ENCODE measurements at places on chromosomes 1 and 21. TPM values are rescaled to one million over a fixed set of nuclear protein-coding genes. Genes with fewer than 3 reads are reported as not detected.

DNA sequence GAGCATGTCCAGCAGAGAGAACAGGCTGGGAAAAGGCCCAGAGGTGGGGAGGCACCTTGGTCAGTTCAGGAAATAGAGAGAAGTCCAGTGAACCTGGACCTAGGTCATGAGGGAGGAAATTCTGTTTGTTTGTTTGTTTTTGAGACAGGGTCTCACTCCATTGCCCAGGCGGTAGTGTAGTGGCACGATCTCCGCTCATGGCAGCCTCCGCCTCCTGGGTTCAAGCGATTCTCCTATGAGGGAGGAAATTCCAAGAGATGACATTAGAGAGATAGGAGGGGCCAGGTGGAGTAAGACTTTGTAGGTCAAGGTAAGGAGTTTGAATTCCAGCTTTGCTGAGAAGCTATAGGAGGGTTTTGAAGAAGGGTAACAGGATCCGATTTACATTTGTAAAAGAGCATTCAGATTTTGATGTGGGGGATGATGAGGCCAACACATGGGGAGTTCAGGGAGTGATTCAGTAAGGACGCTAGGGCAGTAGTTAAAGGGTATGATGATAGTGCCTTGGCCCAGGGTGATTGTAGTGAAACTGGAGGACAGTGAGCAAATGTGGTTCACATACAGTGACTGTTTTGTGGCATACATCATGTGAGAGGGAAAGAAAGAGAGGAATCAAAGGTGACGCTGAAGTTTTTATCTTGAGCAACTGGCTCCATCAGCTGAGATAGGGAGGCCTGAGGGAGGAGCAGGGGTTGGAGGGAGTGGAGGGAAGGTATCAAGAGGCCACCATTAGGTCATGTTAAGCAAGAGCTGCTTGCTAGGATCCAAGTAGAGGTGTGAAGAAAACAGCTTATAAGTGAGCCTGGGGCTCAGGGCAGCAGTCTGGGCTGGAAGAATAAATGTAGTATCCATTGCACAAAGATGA is 8.3 kb upstream of the TRABD2B start:
- DNase-seq = no peak

- DNase-seq = no peak
Observed at GRCh38 chr21:44903050-44903685, 17.5 kb downstream of the ITGB2 start.

GRCh38 chr21:45721671-45722070 is 78.1 kb downstream of the PCBP3 start:
- DNase-seq = no peak

Gene NUP210L
- not detected for total RNA-seq

DNA sequence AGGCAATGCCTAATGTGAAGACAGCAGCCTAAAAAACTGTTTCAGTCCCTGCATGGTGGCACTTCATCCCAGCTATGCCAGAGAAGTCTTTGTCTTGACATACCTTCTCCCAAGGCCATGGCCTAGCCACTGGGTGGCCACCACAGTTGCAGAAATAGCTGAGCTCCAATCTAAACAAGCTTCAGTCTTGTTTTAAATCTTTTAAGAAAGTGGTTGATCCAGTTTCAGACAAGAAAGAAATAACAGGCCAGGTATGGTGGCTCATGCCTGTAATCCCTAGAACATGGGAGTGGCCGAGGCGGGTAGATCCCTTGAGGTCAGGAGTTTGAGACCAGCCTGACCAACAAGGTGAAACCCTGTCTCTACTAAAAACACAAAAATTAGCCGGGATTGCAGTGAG is 600.0 kb upstream of the PLXNA2 start:
- no peak for DNase-seq

GRCh38 chr1:85806236-85806965 is 98.2 kb upstream of the ZNHIT6 start:
- no peak for DNase-seq

DNA sequence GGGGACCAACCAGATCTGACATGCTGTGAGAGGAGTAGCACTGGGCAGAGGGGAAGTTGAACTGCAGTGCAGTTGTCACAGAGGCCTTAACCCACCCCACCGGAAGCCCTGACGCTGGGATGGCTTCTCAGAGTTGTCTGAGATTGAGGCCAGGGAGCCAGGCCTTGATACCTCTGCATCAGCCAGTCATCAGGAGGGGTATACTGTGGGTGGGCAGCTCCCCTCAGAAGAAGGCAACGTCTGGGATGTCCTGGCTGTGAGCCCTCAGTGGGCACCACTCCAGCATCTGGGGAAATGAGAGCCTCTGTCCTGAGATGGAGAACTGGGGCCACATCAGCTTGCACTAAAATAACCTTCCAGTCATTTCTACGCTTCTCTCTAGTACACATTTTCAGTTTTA is 47.9 kb upstream of the BCAR3 start:
- no peak for DNase-seq

DNA sequence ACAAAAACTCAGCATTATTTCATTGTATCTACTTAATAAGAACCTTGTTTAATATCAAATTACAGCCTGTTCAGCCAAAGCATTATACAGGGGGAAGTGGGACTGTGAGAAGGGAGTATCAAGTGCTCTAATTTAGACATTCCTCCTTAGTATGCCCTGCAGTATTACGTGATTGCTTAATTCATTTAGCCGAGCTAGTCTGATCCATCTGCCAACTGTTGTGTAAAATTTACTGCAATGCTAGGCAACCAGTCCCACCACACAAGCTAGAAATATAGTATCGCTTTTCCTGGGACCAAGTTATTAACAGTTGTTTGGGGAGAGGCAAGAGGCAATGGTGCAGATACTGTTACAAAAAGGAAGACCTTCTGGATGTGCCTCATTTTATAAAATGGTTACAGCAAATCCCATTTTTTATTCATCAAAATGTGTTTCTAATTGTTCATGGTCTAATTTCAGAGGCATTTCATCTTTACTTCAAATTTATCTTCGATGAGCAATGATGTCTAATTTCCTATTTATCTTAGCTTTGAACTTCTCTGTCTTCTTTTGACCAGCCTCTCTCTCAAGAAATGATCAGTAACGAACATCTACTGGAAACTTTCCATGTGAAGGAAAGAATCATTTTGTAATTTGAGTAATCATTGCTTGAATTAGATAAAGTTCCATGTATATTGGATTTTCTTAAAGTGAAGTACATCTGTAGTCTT is 283.3 kb downstream of the DUSP10 start:
- DNase-seq = no peak

DNA sequence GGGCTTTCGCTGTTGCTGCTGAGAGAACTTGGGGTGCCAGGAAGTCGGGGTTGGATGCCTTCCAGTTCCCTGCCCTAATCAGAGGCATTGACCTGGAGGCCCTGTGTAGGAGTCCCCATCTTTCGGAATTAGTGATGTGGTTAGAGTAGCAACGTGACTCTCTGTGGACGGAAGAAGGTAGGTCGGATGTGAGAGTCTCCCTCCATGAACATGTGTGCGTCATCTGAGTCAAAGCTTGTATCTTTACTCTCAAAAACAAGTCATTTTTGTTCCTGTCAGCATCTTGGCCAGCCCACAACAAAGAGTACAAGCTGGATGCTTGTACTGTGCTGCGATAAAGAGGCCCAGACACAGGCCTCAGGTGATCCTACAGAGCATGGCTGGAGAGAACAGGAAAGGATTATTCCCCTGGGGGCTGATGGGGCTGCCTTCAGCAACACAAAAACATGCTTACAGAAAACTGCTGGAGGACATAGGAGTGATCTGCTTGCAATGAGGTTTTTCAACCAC is 31.0 kb upstream of the IL10 start:
- no peak for DNase-seq

GRCh38 chr1:231814021-231814420 is 187.4 kb downstream of the DISC1 start:
- no peak for DNase-seq

- DNase-seq = no peak
Observed at GRCh38 chr1:27473755-27474154, 16.2 kb downstream of the WASF2 start.

- no peak for DNase-seq
Observed at GRCh38 chr1:87329526-87330056, 911 bp downstream of the LMO4 start.

Gene C1orf87
- total RNA-seq = not detected

DNA sequence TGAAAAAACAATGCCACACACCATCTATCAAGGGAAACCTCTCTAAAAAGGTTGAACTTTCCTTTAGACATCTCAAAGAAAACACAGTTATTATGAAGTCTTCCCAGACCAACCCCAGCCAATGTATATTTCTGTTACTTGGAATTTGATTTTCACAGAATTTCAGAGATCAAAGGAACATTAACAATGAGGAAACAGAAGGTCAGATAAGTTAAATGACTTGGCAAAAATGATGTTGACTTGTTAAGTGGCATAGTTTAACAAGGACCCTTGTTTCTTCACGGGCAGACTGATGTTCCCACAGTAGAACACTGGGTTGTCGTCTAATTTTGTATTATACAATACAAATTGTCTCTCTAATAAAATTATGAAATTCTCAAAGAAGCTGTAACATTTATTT is 29.0 kb downstream of the NME7 start:
- DNase-seq = no peak

DNA sequence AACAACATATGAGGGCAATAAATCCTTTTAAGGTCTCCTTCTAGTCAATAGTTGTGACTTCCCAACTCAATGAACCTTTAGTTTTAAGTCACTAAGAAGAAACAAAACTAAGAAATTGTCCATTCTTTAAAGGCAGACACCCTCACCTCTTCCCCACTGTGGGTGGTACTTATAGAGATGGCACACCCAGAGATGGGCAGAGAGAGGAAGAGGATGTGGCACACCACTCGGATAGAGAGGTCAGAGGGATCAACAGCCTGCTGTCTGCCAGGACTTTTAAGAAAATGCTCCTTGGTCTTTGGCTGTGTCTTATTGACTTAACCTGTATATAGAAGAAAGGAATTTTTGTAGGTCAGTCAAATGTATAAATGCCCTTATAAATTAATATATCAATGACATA is 45.1 kb downstream of the FASLG start:
- no peak for DNase-seq

DNA sequence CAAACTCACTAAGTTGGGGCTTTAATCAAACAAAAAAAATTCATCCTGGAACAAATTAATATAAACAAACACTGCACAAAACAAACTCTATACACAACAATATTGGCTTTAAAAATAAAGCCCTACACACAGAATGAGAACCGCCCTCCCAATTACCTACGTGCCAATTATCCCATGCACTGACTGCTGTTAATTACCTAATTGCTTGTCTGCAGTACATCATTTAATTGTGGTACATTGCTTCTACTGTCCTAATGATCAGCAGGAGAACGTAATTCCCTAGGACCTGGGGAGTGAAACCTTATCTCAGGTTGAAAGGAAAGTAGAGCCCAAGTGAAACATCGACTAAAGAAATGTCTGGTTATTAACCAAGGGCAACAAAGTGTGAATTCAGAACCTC is 364.5 kb downstream of the KCNH1 start:
- DNase-seq = no peak

Gene CFHR4
- total RNA-seq = not detected

DNA sequence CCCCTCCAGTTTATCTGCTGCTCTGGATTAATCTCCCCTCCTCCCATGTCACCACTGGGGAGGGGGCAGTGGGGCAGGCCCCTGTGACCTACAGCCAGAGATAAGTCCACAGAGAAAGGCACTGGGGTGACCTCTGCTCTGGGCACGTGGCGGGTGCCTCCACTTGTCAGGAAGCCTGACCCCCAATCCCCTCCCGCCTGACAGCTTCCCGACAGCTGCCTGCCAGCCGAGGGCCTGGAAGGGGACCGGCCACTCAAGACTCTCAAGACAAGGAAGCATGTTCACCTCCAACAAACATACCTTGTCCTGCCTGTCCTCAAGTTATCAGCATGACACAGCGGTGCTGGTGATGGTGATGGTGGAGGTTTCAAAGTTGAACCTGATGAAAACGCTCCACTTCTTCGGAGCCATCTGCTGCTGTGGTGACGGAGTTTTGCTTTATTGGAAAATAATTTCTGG is 3.2 kb upstream of the FAAP20 start:
- DNase-seq = no peak

Gene CD101
- total RNA-seq = 4.4 TPM

Gene RAB7B
- total RNA-seq = 0.82 TPM

GRCh38 chr1:53732912-53733317 is 6.0 kb downstream of the GLIS1 start:
- DNase-seq = no peak

Gene SYDE2
- 9.4 TPM for total RNA-seq
